ENCODE measurements at places on chromosomes 5 and 9.

GRCh38 chr5:84642324-84642723 lies 257.6 kb upstream of the EDIL3 start:
- DNase-seq, result no peak

DNA sequence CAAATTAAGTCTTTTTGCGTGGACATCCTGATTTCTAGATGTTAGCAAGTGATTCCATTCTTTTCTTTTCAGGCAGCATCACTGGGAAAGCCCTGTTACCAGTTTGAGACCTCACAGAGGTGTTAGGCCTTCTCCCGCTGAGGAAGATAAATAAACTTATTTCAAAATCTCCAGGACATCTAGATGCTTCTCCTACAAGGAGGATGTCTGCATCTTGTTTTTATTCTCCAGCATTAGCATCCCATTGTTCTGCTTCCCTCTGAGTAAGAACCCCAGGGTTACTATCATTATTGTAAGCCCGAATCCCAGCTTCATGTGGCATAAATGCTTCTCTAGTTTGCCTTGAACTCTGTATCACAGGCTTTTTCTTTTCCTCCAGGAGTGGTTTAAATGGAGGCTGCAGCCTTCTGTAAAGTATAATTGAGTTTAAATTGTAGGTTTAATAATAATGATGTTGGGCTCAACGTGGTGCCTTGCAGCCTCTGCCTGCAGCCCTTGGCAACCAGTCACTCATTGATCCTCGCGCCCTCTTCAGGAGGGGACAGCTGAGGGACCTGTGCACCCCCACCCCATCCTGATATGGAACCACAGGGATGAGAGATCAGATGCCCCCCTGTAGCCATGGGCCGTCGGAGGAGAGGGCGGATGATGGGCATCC lies 114.9 kb downstream of the PDZD2 start:
- DNase-seq, result no peak

- DNase-seq, result no peak
Observed at GRCh38 chr5:17314907-17315471, 97.6 kb downstream of the BASP1 start.

- no peak for DNase-seq
Observed at GRCh38 chr9:124863371-124863871, 1.5 kb downstream of the ARPC5L start.

DNA sequence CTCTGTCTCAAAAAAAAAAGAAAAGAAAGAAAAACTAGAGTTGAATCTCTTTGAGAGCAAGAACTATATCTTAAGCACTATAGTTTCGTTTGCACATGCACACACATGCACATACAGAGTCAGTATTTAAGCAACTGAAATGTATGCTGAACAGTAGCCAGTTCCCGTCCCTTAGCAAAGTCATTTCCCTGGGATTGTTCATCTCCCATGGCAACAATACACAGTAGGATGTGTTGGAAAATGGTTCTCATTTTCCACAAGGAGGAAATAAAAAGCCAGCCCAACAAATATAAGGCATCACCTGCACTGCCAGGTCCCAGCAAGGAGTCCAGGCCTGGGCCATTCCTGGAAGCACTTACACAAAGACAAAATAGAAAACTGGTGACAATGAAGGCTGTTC lies 4.2 kb upstream of the ZNF346 start:
- DNase-seq, result no peak

GRCh38 chr5:110832683-110833082 lies 93.9 kb downstream of the SLC25A46 start:
- DNase-seq, result no peak

GRCh38 chr5:58122848-58123392 lies 337.0 kb downstream of the PLK2 start:
- no peak for DNase-seq

DNA sequence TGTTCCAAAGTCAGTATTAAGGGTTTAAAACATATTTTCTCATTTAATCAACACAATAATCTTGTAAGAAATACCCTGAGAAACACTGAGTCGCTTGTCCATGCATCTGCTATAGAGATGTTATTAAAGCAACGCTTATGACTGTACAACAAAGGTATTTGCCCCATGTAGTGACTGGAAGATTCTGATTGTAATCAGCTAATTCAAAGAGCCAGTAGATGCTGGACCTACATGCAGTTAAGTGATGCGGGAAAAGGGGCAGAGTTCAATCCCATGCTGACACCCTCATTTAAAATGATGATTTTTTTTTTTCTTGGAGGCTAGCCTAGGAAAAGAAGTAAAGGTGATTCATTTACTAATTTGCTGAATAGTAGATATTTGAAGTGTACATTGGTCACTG lies 149.3 kb upstream of the MTAP start:
- no peak for DNase-seq

GRCh38 chr9:136621734-136622093 lies 41.0 kb upstream of the EGFL7 start:
- DNase-seq, result no peak

GRCh38 chr5:60332244-60333004 lies 367.5 kb downstream of the DEPDC1B start:
- DNase-seq, result no peak

- DNase-seq, result no peak
Observed at GRCh38 chr5:6458833-6459232, 10.2 kb downstream of the UBE2QL1 start.

DNA sequence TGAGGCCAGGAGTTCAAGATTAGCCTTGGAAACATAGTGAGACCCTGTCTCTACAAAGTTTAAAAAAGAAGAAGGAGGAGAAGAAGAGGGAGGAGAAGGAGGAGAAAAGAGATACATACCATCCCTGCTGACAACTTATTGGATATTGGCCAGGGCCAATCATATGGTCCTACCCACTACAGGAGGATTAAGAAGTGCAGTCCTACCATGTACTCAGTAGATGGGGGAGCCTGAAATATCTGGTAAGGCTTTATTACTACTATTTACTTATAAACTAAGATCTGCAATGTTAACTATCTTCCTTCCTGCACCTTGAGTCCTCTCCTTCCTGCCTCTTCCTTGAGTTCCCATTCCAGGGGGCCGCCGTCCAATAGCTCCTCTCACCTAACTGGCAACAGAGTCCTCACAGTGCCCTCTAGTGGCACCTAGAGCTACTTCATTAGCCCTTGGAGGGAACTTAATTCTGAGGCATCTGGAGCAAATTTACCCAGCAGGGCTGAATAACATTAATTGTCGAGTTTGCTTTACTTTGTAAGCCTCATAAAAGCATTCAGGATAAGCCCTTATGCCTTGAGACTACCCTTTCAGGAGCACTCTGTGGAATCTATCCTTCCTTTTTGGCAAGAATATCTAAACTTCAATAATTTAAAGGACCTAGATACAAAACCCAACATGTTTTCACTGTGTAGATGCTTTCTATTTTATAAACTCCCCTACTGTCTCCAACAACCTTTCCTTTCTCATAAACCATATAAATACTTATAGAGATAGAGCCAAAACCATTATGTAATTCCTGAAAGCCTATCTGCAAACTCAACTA lies 39.1 kb upstream of the RANBP6 start:
- DNase-seq, result peak; percentile 59

DNA sequence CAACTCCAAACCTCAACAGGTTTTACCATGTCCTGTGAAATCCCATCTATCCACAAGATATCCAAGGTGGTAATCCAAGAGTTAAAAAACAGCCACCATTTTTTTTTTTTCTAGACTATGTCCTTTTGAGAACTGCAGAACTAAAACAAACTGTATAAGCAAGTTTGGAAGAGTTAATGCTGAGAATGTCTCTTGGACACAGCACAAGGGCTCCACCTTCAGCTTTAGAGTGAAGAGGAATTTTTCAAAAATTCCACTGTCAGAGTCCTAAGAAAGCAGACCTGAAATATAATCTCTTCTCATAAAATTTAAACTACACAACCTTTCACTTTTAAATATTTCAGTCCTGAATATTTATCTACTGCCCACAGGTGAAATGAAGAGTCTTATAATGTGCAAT lies 167.8 kb upstream of the CCNG1 start:
- DNase-seq, result no peak

- DNase-seq, result no peak
Observed at GRCh38 chr5:59789894-59790293, 103.6 kb downstream of the PDE4D start.

DNA sequence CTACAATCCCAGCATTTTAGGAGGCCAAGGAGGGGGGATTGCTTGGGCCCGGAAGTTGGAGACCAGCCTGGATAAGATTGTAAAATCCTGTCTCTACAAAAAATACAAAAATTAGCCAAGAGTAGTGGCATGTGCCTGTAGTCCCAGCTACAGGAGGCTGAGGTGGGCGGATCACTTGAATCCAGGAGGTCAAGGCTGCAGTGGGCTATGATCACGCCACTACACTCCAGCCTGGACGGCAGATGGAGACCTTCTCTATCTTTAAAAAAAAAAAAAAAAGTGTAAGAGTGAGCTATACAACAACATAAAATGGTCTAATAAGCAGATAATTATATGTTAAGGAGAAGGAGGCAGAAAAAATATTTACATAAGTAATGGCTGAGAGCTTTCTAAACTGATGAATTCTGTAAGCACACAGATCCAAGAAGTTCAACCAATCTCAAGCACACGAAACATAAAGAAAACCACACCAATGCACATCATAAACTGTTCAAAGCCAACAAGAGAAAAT lies 23.0 kb downstream of the CDC14B start:
- no peak for DNase-seq

DNA sequence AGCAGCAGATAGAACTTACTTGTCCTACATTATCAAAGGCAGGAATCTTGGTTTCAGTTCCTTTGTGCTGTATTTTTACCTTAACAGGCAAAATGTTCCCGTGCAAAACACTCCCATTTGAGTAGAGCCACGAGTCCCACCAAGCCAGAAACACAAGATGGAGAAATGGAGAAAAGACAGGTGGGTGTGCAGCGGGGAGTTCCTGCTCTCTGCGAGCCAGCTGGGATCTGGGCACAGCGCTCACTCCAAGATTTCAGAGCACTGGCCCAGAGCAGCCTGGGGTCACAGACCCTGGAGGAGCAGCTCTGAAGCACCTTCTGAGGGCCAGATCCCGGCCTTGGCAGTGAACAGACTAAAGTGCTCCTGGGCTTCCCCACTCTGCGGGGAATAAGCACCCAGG lies 2.9 kb downstream of the UCK1 start:
- no peak for DNase-seq

- DNase-seq, result no peak
Observed at GRCh38 chr5:102591650-102592049, 92.8 kb upstream of the SLCO6A1 start.

Measured in stimulated activated CD4-positive, alpha-beta T cell treated with anti-CD3 and anti-CD28 coated beads, Interleukin-1b, Interleukin-23, amount 100 ng/mL, for 48 hours (primary cell).